ENCODE measurements at places on chromosomes 3 and 15.

- no peak for DNase-seq
These were observed 27.4 kb upstream of the FOXB1 start for GRCh38 chr15:59976480-59977271.

- DNase-seq: peak; percentile 7
These were observed 140.4 kb upstream of the TP63 start for GRCh38 chr3:189490749-189491148.

GRCh38 chr3:171028025-171028778 is 1.7 kb upstream of the SLC2A2 start:
- peak; percentile 96 for DNase-seq

- DNase-seq: no peak
These were observed 85.7 kb downstream of the ATP2B2 start for GRCh38 chr3:10419637-10420232.

GRCh38 chr15:41116962-41117252 is 827 bp upstream of the INO80 start:
- DNase-seq: no peak

- no peak for DNase-seq
These were observed 16.5 kb downstream of the UROC1 start for GRCh38 chr3:126501054-126501453.

DNA sequence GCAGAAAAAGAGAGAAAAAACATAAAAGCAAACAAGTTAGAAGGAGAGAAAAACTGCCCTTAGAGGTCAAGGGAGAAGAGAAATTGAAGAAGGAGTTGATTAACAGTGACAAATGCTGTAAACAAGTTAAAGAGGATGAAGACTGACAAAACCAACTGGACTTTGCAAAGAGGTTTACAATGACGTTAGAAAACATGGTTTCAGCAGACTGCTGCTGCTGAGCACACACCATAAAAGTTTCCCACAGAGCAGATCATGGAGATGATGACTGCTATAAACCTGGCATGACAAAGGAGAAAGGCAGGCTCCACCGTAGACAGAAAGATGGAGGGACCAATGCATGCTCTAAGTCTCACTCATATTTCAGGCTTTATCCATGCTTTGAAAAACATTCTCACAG is 78.7 kb downstream of the POLQ start:
- no peak for DNase-seq

GRCh38 chr15:36932070-36932469 is 168.3 kb downstream of the MEIS2 start:
- no peak for DNase-seq

- peak; percentile 76 for DNase-seq
These were observed 337.3 kb upstream of the CBLB start for GRCh38 chr3:106206146-106206545.

Measured in fibroblast of skin of right quadriceps (primary cell).